ENCODE measurements at places on chromosomes 2 and 18. TPM values are rescaled to one million over a fixed set of nuclear protein-coding genes. Genes with fewer than 3 reads are reported as not detected.

Gene CHPF
- 78.1 TPM for total RNA-seq

Gene KCNIP3
- total RNA-seq: 8.3 TPM

Gene COL4A4
- total RNA-seq: 0.11 TPM

Gene LHCGR
- total RNA-seq: not detected

Gene EVA1A
- 11.5 TPM for total RNA-seq

Gene SRSF7
- total RNA-seq: 189 TPM

Gene SCN2A
- total RNA-seq: 1.9 TPM

Gene SLC16A14
- total RNA-seq: 10.1 TPM

Gene C2orf78
- not detected for total RNA-seq

Gene SPDYA
- total RNA-seq: 1.7 TPM

Gene LRRTM1
- total RNA-seq: 23.7 TPM

Gene UGT1A8
- not detected for total RNA-seq

Gene TMEM169
- 0.71 TPM for total RNA-seq

Gene AFF3
- total RNA-seq: 14.4 TPM

Gene C1D
- 22.4 TPM for total RNA-seq

Gene RAB6C
- 0.16 TPM for total RNA-seq

Gene FTCDNL1
- total RNA-seq: 2.1 TPM

Gene HOXD4
- total RNA-seq: 0.67 TPM

Gene G6PC2
- total RNA-seq: not detected

Gene SAP130
- 38.5 TPM for total RNA-seq

Gene ALPG
- total RNA-seq: not detected

Gene STAM2
- total RNA-seq: 30.3 TPM

Gene PXDN
- 292 TPM for total RNA-seq

Gene HOXD3
- 1.1 TPM for total RNA-seq

Gene NEU4
- total RNA-seq: 1.8 TPM

Gene THSD7B
- total RNA-seq: 0.16 TPM

Gene UGT1A3
- not detected for total RNA-seq

Gene DSG1
- 0.09 TPM for total RNA-seq

Gene ATP6V1C2
- 0.09 TPM for total RNA-seq

Gene MAP3K19
- not detected for total RNA-seq

Gene IL1R2
- not detected for total RNA-seq

Gene AQP12A
- not detected for total RNA-seq
